ENCODE measurements at places on chromosomes 12 and 14.

- DNase-seq, result no peak
Observed at GRCh38 chr14:54486685-54487084, 2.1 kb downstream of the GMFB start.

DNA sequence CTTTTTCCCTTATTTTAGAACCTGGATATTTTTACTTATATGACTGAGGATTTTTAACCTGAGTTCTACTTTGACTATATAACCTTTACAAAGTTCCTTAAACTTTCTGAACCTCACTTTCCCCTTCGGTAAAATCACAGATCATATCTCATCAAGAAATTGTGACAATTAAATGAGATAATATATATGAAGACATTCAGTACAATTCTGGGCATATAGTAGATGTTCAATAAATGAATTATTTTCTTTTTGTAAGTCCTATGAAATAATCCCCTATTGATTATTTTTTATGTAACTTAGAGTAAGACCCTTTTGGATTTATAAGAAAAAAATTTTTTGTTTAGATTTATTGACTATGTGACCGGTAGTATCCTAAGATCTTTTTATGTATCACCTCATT is 17.6 kb upstream of the FAM177A1 start:
- no peak for DNase-seq

GRCh38 chr12:102215992-102216691 is 18.5 kb upstream of the PMCH start:
- no peak for DNase-seq

- no peak for DNase-seq
Observed at GRCh38 chr14:21263284-21264024, 5.8 kb downstream of the HNRNPC start.

DNA sequence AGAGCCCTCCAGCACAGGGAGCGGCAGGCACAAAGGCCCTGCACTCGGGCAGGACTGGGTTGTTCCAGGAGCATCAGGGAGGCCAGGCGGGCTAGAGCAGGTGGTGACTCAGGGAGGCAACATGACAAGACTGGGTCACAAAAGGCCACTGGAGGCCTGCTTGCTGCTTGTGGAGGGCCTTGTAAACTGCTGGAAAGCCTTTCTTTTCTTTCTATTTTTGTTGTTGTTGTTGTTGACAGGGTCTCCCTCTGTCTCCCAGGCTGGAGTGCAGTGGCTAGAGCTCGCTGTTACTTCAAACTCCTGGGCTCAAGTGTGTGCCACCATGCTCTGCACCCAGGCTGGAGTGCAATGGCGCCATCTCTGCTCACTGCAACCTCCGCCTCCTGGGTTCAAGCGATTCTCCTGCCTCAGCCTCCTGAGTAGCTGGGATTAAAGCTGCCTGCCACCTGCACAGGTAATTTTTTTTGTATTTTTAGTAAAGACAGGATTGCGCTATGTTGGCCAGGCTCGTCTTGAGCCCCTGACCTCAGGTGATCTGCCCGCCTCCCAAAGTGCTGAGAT is 11.8 kb upstream of the RCOR1 start:
- DNase-seq, result no peak

DNA sequence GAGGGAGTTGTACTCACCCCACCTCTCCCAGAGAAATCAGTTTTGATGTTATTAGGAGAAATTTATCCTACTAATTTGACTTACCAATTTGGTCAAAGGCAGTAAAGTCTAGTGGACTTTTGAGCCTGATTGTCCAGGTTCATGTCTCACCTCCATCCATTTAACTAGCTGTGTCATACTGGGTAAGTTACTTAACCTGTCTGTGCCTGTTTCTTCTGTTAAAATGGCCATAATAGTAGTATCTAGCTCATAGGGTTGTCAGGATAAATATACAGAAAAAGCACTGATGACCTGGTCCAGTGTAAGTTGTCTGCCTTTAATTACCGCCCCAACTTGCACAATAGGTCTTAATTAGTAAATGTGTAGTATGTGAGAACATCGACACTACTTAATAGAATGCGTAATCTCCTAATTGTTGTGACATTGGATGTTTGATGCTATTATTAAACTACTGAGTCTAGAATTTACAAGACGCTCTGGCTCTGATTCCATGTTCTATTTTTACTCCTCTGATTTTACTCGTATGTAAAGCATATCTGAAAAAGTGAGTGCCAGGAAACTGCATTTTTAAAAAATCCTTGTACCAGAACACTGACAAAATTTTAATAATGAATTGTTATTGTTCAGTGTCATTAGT is 1.5 kb downstream of the RAB21 start:
- DNase-seq, result no peak

DNA sequence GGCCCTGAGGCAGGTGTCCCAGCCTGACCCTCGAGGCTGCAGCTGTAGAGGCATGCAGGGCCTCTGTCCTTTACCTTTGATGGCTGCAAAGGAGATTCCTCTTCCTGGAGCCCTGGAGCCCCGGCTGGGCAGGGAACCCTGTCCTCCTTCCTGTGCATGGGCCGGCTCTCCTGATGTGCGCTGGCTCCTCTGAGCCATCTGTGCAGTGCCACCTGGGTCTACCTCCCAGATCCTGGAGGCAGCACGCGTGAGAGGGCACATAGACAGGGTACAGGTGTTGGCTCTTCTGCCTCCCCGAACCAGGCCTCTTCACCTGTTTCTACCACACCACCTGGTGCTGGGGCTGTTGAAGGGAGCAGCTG is 115.1 kb downstream of the BEGAIN start:
- no peak for DNase-seq

GRCh38 chr14:30156571-30156970 is 228.9 kb upstream of the PRKD1 start:
- no peak for DNase-seq

GRCh38 chr12:28129031-28129430 is 61.2 kb upstream of the CCDC91 start:
- DNase-seq, result no peak

- DNase-seq, result no peak
Observed at GRCh38 chr14:104341532-104342434, 203.4 kb downstream of the KIF26A start.

DNA sequence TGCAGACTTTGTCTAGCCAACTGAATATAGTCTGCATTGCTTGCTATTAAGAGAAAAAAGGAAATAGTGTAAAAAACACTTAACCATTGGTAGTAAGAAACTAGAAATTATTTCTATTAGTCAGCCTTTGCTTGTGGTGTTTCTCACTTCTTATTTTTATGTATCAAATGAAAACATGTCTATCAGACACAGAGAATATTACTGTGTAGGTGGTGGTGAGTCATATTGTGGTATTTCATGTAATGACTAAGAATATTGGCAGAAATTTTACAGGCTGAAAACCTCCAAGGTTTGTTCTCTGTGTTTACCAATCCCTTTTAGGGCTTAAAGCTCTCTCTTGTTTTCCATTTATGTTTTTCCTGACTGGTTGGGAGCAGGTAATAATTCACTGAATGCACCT is 87.2 kb downstream of the DAAM1 start:
- DNase-seq, result no peak

DNA sequence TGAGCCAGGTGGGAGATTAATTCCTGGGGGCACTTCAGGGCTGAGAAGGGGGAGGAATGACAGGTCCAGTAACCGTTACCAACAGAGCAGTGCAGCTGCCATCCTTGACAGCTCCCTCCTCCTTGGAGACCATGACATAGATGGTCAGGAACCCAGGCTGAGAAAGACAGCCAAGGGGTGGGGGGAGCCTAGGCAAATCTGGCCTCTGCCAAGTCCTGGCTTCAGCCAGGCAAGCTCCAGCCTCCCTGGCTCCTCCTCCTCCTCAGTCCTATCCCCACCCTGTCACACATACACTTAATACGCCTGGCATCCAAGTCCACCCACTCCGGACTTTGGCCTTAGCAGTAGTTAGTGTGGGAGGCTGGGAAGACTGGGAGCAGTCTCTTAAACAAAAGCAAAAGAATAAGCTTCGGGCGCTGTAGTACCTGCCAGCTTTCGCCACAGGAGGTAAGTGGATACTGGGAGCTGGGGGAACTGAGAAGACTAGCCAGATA is at the start of gene RDH5:
Gene RDH5, plus strand, starts transcription at position 323 of the 494 bp plus-strand sequence. CDS start 792 bp downstream, outside the sequence.
- no peak for DNase-seq

- no peak for DNase-seq
Observed at GRCh38 chr12:89389755-89390661, 37.7 kb upstream of the DUSP6 start.

GRCh38 chr12:131335456-131335855 is 375.4 kb upstream of the SFSWAP start:
- no peak for DNase-seq

DNA sequence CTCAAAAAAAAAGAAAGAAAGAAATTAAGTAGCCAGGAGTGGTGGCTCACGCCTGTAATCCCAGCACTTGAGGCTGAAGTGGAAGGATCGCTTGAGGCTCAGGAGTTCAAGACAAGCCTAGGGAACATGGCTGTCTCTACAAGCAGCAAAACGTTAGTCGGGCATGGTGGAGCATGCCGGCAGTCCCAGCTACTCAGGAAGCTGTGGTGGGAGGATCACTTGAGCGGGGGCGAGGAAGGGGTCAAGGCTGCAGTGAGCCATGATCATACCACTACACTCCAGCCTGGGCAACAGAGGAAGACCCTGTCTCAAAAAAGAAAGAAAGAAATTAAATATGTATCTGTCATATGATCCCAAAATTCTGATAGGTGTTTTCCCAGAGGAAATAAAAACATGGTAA is 5.3 kb downstream of the RAD52 start:
- no peak for DNase-seq

GRCh38 chr14:68871392-68871791 is 78.5 kb upstream of the ZFP36L1 start:
- no peak for DNase-seq

GRCh38 chr12:52903285-52903854 is 1.5 kb downstream of the KRT8 start:
- peak; percentile 58 for DNase-seq

- DNase-seq, result no peak
Observed at GRCh38 chr12:37672655-37673260, 643.8 kb upstream of the ALG10B start.

DNA sequence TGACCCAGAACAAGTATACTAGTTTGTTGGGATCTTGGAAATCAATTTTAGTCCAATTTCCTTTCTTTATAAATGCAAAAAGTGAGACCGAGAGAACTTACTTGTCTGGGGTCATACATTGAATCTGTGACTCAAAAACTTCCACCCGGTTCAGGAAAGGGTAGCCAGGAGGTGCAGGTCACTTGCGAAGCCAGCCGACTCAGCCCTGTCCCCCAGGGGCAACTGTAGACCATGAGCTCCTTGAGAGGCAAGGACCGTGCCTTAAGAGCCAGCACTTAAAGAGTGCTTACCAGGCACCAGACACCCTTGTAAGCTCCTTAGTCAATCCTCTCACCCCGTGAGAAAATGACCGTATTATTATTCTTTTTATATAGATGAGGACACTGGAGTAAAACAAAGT is 505 bp upstream of the BCDIN3D start:
- no peak for DNase-seq

GRCh38 chr14:77108753-77109152 is 10.7 kb downstream of the CIPC start:
- no peak for DNase-seq

GRCh38 chr12:1281683-1282366 is 290.8 kb downstream of the ERC1 start:
- DNase-seq, result no peak

DNA sequence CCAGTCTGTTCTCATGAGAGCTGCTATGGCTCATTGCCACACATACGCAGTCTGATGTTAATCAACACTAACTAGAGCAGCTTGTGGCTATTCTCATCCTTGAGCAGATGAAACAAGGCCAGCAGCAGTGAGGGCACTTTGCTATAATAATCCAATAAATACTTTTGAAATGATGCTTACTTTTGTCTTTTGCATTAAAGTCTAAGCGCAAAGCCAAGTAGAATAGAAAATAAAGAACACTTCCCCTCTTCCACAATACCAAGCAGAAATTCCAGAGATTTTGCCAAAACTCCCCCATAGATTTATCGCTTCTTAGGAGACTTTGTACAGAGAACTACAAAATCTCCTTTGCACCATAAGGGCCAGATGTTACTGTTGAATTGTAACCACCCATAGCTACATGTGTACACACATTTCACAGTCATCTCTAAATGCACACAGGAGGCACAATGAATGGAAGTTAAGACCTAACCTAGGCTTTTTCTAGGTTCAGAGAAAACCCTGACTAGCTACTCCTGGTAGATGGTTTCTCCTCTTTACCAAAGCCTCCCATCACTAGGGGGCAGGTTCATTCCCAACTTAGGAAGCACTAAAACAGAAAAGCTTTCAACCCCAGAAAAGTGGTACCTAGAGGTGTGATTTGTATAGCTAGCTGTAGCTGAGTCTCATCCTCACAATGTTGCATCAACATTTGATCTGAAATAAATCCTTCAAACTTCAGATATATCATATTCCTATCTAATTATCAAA is 119.3 kb downstream of the HMGA2 start:
- no peak for DNase-seq

- no peak for DNase-seq
Observed at GRCh38 chr14:105746124-105746514, 219.7 kb downstream of the TMEM121 start.

- DNase-seq, result no peak
Observed at GRCh38 chr14:76695263-76695920, 65.9 kb upstream of the VASH1 start.

GRCh38 chr14:63297372-63298063 is 21.2 kb downstream of the GPHB5 start:
- no peak for DNase-seq

DNA sequence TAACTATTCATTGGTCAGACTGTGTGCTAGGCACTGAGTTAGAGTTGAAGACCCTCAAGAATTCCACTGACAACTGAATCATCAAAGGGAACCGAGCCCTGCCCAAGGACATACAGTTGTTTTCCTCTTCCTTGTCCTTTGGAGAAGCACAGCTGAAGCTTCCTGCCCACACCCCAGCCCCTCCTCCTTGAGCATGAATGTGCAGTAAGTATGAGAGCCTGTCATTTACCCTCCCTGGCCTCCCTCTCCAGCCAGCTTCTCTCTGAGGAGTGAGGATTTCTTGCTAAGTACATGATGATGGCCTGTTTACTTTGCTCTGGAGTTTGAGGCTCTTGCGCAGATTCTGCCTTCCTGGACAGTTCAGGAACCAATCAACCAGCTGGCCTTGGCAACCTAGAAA is 235.2 kb downstream of the CACNA1C start:
- DNase-seq, result no peak

Measured in activated naive CD4-positive, alpha-beta T cell treated with anti-CD3 and anti-CD28 coated beads, Interleukin-2, amount 10 ng/mL, durations not matched to agents 7 days and 5 days (primary cell).